ENCODE measurements at places on chromosomes 12 and 14. TPM values are rescaled to one million over a fixed set of nuclear protein-coding genes. Genes with fewer than 3 reads are reported as not detected.
A peak's percentile ranks its signal among the peaks of the same experiment; 100 is the strongest.

GRCh38 chr14:63562405-63562804, 19.2 kb upstream of the PPP2R5E start:
- DNase-seq = no peak

- DNase-seq = no peak
These were observed 6.2 kb downstream of the SIX1 start for GRCh38 chr14:60643141-60643462.

Gene SSPN
- total RNA-seq = not detected

DNA sequence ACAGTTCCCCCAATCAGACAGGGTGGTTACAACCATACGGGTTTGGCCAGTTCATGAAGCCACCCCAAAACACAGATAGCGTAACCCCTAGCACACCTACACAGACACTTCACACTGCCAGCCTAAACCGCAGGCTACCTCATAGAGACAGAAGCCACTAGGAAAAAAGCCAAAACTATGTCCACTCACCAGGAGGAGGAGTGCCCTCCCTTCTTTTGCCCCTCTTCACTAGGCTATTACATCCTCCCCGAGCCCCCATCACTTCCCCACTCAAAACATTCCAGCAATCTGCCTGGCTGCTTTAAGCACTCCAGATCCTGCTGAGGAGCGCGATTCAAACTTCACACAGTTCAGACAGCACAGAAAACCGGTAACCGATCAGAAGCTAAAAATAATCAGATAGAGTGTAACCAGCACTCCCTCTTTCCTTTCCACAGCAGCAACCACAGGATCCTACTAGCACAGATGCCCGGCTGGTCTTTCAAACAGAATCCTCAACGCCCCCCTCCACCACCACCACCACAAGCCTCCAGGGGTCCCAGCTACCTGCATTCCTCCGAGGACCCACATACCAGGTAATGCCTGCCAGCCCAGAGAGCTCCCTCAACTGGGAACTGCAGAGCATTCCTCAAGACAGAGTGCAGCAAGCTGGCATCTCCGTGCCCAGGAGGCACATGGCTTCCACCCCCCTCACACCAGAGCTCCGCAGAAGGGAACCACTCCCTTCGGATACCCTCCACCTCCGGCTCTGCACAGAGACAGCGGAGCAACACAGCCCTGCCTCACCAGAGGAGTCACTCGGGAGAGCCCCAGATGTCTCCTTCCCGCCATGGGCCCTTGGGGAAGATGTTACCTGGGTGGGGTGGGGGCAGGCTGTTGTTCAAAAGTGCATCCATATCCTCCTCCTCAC, 1.5 kb downstream of the CHD4 start:
- DNase-seq = peak; percentile 46

DNA sequence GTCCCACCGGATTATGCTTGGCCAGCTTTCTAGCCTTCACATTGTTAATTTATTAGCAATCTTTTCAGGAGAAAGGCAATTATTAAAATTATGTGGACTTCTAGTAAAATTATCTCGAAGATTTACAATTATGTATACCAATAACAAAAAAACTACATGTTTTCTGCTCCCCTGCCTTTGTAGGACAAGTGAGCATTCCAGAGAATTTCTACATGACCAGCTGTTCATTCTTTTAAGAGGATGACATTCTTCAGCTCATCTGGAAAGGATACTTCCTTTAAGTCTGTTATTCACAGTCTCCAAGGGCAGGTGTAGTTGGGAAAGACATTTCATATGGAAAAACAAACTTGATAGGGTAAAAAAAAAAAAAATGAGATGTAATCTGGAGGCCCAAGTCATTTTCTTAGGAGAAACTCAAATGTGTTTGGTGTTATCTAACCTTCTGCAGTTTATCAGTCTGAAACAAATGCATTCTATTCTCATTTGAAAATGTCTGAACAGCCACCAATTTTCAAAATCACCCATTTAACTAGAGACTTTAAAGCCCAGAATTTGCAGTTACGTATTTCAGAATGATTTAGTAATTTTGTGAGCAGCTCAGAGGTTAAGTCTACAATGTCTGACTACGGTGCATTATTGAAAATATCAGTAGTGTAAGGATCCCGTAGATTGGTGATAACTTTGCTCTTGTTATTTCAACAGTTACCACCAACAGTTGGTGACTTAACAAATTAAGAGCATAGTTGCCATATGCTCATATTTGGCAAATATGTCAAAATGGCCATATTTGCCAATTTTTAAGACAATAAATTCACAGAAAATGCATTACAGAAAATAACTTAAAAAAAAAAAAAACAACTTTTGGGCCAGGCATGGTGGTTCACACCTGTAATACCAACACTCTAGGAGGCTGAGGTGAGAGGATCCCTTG, 1.8 kb upstream of the PHLDA1 start:
- no peak for DNase-seq

DNA sequence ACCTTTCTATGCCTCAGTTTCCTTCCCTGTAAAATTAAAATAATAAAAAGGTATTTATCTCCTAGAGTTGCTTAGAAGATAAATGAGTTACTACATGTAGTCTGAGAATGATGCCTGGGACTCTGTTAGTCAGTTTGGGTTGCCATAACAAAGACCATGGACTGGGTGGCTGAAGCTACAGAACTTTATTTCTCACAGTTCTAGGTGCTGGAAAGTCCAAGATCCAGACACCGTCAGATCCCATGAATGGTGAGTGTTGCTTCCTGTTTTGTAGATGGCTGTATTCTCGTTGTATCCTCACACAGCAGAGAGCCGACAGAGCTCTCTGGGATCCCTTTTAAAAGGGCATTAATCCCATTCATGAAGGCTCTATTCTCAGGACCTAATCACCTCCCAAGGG, 64.0 kb upstream of the LTA4H start:
- no peak for DNase-seq

DNA sequence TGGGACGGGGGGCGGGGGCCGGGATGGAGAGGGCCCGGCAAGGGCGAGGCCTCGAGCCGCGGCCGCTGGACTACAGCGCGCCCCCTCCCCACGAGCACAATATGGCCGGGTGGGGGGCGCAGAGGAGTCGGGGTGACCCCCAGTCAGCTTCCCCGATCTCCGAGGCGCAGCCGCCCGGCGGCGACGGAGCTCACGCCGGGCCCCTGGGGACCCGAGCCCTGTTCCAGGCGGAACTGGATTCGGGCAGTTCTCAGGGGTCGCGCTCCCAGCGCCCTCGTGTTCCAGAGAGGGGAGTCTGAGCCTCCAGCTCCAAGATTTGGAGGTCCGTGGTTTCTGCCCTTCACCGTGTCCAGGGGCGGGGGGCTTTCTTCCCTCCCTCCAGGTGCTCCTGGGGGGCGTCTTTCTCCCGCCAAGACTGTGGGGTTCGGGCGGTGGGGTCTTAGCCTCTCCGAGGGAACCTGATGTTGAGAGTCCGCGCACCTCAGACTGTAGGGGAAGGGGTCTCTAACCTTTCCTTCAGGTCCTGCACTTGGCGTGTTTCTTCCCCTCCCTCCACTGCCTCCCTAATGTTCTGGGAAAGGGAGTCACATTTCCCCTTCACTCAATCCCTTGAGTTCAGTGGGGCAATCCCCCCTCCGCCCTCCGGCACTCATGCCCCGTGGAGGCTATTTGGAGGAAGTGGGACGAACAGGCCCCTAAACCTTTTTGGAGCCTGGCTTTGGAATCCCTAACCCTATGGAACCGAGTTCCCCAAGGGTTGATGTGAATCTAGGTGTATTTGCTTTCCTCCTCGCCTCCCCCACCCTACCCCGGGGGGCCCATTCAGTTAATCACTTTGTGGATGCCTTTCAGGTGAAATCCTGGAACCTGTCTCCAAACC, 584 bp downstream of the ACVR1B start:
- DNase-seq = no peak

GRCh38 chr14:70726651-70727375, 82.5 kb downstream of the MAP3K9 start:
- no peak for DNase-seq

GRCh38 chr14:79693935-79694334, 517.4 kb downstream of the DIO2 start:
- no peak for DNase-seq

Gene KRT3
- total RNA-seq = not detected

Gene BDKRB1
- total RNA-seq = not detected

DNA sequence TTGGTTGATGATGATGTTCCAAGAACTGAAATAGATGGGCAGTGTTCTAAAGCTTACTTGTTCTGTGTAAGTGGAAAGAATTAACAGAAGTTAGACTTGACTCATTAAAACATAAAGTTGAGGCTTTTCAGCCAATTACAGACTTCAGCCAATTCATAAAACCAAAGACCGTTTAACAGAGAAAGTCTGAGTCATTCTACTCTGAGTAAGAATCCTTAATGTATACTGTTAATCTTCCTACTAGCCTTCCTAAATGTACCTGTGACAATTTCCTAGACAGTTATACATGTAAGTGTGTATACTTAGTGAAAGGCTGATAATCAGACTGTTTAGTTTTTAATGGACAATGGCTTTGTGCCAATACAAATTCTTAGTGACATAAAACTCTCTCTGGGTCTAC, 681.0 kb downstream of the RPL10L start:
- DNase-seq = no peak

Gene HOXC6
- not detected for total RNA-seq
